Stimulated activated memory B cell treated with anti-CD40 and anti-IgM and Interleukin-4, amounts not matched to agents 10 μg/mL and 1 μg/mL and 100 μg/mL, for 72 hours (primary cell): ENCODE measurements at places on chromosomes 4 and X.

DNA sequence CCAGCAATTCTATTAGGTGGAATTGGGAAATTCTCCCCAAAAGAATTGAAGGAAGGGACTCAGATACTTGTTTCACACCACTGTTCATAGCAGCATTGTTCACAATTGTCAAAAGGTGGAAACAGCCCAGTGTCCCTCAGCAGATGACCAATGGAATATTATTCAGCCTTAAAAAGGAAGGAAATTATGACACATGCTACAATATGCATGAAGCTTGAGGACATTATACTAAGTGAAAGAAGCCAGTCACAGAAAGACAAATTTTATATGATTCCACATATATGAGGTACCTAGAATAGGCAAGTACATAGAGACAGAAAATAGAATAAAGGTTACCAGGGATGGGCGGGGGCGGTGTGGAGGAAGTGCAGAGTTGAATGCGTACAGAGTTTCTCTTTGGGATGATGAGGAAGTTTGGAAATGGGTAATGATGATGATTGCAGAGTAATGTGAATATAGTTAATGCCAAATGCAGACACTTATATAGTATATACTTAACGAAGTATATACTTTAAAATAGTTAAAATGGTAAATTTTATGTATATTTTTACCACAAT lies 29.6 kb downstream of the DOCK11 start:
- ATAC-seq = no peak

GRCh38 chrX:96438803-96439202 lies 245.8 kb upstream of the DIAPH2 start:
- no peak for ATAC-seq

DNA sequence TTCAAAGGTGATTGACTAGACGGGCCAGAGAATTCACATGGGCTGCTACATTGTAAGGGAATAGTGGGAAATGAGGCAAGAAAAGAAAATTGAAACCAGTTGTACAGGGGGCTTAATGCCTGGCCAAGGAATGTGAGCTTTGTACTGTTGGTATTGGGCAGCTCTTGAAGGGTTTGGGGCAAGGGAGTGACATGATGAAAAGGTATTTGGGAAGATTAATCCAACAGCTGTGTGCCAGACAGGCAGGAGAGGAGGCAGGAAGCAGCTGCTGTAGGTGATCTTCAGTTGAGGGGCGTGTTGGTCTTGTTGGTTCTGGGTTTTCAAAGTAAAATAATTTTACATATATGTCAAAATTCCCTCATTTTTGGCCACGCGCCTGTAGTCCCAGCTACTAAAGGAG lies 384.5 kb upstream of the TENM3 start:
- ATAC-seq = no peak

- ATAC-seq = no peak
Measured at GRCh38 chr4:77797239-77797638, 21.9 kb downstream of the CNOT6L start.

- ATAC-seq = peak; percentile 43
Measured at GRCh38 chr4:139227729-139228404, 50.8 kb upstream of the ELF2 start.

- ATAC-seq = no peak
Measured at GRCh38 chrX:23575281-23575680, 92.0 kb upstream of the PRDX4 start.

DNA sequence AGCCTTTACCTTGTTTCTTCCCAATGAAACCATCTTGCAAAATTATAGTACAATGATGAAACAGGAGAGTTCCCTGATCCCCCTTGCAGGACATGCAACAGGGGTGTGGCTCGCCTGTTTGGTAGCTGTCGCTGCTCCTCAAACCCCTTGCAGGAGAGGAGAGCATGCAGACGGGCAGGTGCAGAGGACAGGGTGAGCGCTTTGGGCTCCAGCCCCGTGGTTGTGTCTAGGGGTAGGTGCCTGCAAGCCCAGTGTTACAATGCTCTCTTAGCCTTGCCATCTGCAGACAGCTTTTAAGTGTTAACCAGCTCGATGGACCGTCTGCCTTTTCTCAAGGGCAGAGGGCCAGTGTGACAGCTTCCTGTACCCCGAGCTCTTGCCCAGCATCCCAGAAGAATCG lies 102.0 kb downstream of the TAB3 start:
- ATAC-seq = no peak

- ATAC-seq = no peak
Measured at GRCh38 chr4:126004941-126005340, 690.2 kb downstream of the FAT4 start.

- ATAC-seq = peak; percentile 84
Measured at GRCh38 chr4:168440442-168441264, 39.6 kb downstream of the DDX60L start.

- no peak for ATAC-seq
Measured at GRCh38 chrX:134418317-134419113, 41.5 kb upstream of the HPRT1 start.

- no peak for ATAC-seq
Measured at GRCh38 chrX:55342533-55343501, 78.1 kb upstream of the PAGE3 start.

DNA sequence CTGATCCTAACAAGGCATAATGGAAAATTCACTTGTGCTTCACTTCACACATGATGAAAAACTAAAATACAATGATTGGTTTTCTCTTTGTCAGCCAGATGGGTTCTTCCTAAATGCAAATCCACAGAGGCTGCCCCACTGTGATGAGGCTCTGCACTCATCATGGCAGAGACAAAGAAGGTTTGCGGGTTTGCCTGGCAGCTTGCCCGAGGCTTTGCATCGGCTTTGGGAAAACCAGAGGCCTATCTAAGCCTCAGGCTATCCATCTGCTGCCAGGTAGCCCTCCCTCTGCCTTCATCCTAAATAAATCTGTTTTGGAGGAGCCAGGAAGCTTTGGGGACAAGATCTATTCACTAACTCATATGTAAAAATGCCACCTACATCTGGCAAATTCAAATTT lies 244.2 kb downstream of the PACRGL start:
- no peak for ATAC-seq

GRCh38 chr4:6001680-6002491 lies 16.3 kb downstream of the C4orf50 start:
- ATAC-seq = no peak

GRCh38 chr4:11616856-11617255 lies 188.2 kb upstream of the HS3ST1 start:
- ATAC-seq = no peak

DNA sequence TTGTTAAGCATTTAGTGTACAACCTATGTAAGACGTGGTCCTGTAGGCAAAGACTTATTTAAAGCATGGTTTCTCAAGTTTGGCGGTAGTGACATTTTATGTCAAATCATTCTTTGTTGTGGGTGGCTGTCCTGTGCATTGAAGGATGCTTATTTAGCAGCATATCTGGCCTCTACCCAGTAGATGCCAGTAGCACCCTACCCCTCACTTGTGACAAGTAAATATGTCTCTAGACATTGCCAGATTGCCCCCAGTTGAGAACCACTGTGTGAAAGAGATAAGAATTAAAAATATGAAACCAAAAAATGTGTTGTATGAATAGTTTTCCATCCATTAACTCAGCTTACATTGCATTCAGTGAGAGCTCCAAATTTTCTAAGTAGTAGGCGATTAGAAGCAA lies 25.5 kb downstream of the MMAA start:
- no peak for ATAC-seq

- no peak for ATAC-seq
Measured at GRCh38 chr4:162010362-162010761, 153.4 kb downstream of the FSTL5 start.

DNA sequence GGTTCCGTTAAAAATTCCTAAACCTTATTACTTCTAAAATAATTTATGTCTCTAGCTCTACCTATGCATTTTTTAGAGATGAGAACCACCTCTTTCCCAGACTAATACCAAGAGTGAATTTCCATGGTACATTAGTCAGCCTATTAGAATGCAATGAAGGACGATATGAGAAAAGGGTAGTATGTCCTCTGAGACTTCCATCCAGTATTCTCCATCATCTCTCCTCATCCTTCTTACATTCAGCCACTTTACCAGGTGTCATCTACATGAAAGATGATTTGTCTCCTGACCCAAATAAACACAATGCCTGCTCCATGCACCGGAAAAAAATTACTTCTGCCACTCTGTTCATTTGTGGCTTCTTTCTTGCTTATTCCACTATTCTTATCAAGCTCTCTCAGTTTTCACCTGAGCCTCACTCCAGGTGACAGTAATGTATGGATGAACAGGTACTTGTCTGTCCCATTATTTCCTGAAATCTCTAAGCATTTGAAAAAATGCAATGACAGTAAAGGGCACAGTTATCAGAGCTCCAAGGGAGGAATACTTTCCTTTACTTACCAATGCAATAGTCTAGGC lies 97.9 kb downstream of the MAB21L2 start:
- ATAC-seq = no peak

GRCh38 chrX:131308980-131309379 lies 19.9 kb upstream of the IGSF1 start:
- no peak for ATAC-seq

GRCh38 chr4:184702114-184702513 lies 31.8 kb downstream of the CENPU start:
- ATAC-seq = no peak

DNA sequence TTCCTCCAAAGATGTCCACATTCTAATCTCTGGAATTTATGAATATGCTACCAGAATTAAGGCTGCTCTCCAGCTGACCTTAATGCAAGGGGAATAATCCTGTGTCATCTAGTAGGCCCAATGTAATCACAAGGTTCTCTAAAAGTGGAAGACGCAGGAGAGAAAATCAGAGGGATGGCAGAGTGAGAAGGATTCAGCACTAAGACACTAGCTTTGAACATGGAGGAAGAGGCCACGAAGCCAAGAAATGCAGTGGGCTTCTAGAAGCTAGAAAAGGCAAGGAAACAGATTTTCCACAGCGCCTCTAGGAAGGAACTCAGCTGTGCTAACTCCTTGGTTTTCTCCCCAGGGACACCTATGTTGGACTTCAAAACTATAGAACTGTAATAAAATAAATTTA lies 240.7 kb upstream of the TRAM1L1 start:
- ATAC-seq = no peak

- ATAC-seq = no peak
Measured at GRCh38 chr4:177569434-177569833, 127.2 kb upstream of the AGA start.

DNA sequence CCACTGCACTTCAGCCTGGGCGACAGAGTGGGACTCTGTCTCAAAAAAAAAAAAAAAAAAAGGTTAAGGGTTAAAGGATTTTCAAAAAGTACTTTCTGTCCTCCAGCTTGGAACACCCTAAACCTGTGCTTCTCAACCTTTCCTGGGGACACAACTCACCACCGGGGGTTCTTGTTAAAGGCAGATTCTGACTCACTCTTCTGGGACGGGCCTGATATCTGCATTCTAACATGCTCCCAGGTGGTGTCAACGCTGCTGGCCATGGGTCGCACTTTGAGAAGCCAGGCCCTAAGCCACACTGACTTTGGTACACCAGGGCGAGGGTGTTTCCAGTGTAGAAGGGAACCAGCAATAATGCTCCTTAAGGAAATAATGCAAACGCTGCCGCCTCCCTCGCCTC lies 46.1 kb downstream of the AFAP1 start:
- no peak for ATAC-seq
